ENCODE measurements at places on chromosomes 1 and 21.
A peak's percentile ranks its signal among the peaks of the same experiment; 100 is the strongest.

- no peak for DNase-seq
These were observed 4.7 kb downstream of the SELENBP1 start for GRCh38 chr1:151367658-151368392.

- peak; percentile 43 for DNase-seq
These were observed 9.1 kb downstream of the TTC22 start for GRCh38 chr1:54791880-54792522.

- DNase-seq, result no peak
These were observed 64.5 kb upstream of the CHRM3 start for GRCh38 chr1:239321877-239322276.

DNA sequence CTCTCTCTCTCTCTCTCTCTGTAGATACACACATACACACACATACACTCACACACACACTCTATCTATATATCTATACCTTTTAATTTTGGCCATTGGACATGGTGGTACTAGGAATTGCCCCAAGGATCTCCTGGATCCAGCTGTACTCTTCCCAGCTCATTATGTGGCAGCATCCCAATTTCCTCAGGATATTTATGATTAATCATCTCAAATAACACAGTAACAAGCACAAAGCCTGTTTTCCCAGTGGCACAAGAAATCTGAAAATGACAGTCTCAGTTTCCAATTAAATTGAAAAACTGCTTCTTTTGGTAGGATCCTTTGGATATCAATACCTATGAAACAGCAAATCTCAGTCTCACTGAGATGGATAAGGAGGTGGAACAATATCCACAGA, 27.6 kb downstream of the S100A10 start:
- no peak for DNase-seq

- DNase-seq, result no peak
These were observed 62.5 kb downstream of the GATAD2B start for GRCh38 chr1:153860285-153860684.

- DNase-seq, result peak; percentile 27
These were observed 43.9 kb upstream of the LYST start for GRCh38 chr1:235910357-235911299.
